ENCODE measurements at places on chromosomes 2 and 18.

GRCh38 chr2:239329972-239330572, 70.7 kb downstream of the HDAC4 start:
- no peak for DNase-seq

GRCh38 chr18:26648509-26649192, 100.3 kb upstream of the KCTD1 start:
- no peak for DNase-seq

- no peak for DNase-seq
Observed at GRCh38 chr2:128714285-128714684, 395.6 kb upstream of the HS6ST1 start.

GRCh38 chr2:85765081-85765731, 11.4 kb downstream of the ATOH8 start:
- no peak for DNase-seq

DNA sequence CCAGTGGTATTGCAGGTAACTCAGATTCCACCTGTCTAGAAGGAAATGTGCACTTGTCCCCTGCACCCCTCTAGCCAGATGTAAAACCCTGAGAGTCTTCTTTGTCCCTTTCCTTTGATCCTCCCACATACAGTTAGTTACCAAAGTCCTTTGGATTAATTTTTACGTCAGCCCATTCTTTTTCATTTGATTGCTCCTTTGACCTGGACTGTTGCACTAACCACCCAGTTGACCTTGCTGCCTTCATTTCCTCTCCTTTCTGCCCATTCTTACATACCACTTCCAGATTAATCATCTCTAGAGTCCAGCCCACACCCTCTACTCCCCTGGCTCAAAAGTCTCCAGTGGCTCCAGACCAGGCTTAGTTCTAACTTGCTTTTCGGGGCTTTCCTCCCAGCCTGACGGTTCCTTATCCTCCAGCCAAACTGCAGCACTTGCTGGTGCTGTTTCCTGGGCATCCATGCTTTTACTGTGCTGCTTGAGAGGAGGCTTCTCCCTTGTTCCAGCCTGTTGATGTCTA, 99.3 kb downstream of the SPTBN1 start:
- no peak for DNase-seq

Data from stimulated activated CD8-positive, alpha-beta memory T cell treated with anti-CD3 and anti-CD28 coated beads, Interleukin-7, amount 100 ng/mL, for 1 hour (primary cell).